ENCODE measurements at places on chromosomes 1 and 21.

GRCh38 chr1:238991765-238992495 is 394.4 kb upstream of the CHRM3 start:
- no peak for DNase-seq

DNA sequence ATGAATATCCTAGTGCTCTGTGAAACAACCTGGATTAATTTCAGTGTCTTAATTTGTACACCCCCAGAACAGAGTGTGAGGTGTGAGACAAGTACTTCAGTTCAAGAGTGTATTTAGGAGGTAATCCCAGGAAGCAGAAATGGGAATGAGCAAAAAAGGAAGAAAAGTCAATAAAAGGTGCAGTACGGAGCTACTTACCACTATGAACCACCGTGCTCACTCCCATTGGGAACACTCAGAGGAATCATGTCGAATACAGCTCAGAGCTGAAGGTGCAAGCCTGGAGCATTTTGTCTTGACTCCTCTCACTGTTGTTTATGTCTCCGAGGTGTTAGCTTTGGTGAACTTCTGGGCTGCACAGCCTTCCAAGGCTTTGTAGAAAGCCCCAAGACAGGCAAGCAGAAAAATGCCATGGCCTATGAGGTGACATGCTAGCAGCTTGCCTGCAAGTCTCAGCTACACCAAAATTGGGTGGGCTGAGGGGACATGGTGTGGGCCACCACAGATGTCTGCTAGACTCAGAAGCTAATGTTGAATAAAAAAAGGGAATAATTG is 7.4 kb upstream of the SVBP start:
- no peak for DNase-seq

DNA sequence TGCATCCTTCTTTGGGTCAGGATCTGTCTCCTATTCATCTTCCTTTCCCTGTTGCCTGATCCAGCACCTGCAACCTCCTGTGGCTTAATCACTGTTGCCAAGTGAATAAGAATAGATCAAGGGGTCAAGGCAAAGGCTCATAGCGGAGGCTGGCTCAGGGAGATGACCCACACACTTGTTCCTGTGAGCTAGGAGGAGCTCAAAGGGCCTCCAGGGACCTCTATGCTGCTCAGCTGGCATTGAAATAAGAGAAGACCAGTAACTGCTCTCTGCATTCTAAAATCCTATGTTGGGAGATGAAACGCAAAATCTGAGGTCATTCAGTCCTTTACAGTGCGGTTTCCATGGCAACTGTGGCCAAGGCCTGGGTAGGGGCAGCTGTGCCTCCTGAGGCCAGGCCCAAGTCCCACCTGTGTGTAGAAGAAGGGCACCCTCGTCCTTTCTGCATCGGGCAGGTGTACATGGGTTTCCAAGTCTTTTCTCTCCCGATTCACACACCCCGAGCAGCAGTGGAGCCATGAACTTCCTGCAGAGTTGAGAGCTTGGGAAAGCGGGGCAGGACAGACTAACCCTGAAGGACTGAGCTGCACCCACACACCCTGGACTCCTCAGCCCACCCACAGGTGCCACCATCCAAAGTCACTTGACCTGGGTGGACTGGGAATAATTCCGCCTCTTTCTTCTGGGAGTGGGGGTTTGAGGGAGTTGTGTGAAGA is 27.8 kb upstream of the STUM start:
- peak; percentile 23 for DNase-seq

DNA sequence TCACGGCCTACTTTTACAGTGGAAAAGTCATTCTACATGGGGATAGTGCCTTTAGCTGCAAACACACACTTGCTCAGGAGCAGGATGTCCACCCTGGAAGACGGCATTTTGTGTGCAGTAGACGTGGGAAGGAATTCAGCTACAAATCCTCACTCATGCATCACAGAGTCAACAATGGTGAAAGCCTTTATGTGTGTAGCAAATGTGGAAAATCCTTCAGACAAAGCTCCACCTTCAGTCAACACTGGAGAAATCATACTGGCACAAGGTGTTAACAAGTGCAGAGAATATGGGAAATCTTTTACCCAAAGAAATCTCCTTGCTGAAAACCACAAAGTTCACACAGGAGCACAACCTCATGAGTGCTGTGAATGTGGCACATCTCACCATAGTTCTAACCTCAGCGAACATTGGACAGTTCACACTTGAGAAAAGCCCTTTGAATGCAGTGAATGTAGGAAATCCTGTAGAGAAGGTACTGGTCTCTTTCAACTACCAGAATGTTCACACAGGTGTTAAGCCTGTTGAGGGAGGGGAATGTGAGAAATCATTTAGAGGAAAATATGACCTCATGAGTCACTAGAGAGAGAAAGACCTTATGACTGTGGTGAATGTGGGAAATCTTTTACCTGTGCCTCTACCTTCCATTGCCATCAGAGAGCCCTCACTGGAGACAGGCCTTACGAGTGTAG is 101.8 kb downstream of the PTGS2 start:
- no peak for DNase-seq

GRCh38 chr1:236381565-236382158 is 12.4 kb upstream of the EDARADD start:
- no peak for DNase-seq

DNA sequence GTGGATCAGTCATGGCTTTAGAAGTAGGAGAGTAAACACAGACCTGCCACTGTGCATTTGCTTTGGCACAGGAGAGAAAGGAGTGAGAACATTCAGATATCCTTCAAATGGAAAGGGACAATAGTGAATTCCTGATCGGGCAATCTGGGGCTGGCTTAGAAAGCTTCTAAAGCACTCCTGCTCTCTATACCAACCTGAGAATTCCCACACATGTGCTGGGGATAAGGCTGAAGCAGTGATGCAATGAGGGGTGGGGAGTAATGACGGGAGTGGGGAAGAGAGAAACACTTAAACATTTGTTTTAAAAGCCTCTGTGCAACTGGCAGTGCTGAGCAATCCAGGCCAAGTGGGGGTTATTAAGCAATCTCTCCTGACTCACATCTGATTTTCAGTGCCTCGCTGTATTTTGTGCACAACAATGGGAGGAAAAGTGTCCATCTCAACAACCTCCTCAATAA is 108.8 kb downstream of the KIAA0319L start:
- peak; percentile 83 for DNase-seq

DNA sequence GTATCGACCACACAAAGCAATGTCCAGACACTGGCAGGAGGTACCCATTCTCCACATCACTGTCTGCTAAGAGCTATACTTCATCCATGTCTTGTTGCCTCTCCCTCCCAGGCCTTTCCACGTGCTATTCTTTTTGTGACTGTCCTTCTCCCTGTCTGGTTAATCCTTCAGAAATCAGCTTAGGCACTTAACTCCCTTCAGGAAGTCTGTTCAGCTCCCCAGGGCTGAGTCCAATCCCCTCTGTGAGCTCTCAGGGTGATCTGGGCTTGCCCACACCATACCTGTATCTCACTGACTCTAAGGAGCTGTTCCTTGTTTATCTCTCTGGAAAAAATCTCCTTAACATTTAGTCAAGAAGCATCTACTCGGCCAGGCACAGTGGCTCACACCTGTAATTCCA is 69.4 kb downstream of the NID1 start:
- no peak for DNase-seq

- DNase-seq = peak; percentile 17
These were observed 4.6 kb downstream of the SPATC1L start for GRCh38 chr21:46179708-46180078.

GRCh38 chr1:5995871-5996630 is 3.8 kb upstream of the NPHP4 start:
- DNase-seq = no peak

- no peak for DNase-seq
These were observed 371.3 kb downstream of the PBX1 start for GRCh38 chr1:164930241-164930640.

GRCh38 chr1:22556391-22557104 is 6.7 kb upstream of the EPHA8 start:
- DNase-seq = no peak

DNA sequence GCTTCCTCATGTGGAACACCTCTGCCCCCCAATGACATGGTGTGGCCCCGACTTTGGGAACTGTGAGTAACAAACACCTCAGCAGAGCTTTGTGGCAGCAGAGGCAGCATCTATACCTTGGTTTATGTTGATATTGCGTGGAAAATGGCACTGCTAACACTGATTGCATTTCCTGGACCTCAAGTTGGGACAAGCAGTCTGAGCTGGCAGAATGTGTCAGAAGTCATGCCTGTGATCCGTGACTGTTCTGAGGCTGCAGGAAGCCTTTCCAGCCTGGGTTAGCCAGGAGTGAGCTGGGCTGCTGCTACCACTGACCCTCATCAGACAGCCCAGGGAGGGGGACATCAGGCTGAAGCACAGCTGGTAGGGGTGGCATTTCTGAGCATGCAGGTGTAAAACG is 268.5 kb downstream of the KCNJ6 start:
- DNase-seq = no peak

DNA sequence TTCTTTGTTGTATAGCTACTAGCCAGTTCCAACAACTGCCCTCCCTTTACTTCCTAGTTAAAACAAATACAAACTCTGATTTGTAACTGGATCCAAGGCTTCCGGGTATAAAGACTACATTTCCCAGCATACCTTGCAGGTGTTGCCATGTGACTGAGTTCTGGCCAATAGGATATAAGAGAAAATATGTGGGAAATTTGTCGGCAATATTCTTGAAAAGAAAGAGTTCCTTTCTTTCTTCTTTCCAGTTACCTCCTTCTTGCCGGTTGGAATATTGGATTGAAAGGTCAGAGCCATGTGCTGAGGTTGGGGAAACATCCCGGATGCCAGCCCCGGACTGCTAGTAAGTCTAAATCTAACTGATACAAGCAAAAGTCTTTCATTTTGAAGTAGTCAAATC is 23.0 kb upstream of the ZBTB40 start:
- no peak for DNase-seq
